Psoas muscle (tissue), 8 donors: ENCODE measurements at places on chromosomes 2 and 18. TPM values are rescaled to one million over a fixed set of nuclear protein-coding genes. Genes with fewer than 3 reads are reported as not detected.
A peak's percentile ranks its signal among the peaks of the same experiment; 100 is the strongest.

Gene UGT1A10
- not detected for total RNA-seq

GRCh38 chr2:119350311-119350998, 16.2 kb downstream of the C2orf76 start:
- DNase-seq: no peak

GRCh38 chr2:204177977-204178522, 241.5 kb downstream of the ICOS start:
- DNase-seq: peak; percentile 41

Gene SKOR2
- not detected for total RNA-seq
